ENCODE measurements at places on chromosomes 6 and 20.

- DNase-seq: no peak
These were observed 193.8 kb downstream of the SMOC2 start for GRCh38 chr6:168634541-168635328.

DNA sequence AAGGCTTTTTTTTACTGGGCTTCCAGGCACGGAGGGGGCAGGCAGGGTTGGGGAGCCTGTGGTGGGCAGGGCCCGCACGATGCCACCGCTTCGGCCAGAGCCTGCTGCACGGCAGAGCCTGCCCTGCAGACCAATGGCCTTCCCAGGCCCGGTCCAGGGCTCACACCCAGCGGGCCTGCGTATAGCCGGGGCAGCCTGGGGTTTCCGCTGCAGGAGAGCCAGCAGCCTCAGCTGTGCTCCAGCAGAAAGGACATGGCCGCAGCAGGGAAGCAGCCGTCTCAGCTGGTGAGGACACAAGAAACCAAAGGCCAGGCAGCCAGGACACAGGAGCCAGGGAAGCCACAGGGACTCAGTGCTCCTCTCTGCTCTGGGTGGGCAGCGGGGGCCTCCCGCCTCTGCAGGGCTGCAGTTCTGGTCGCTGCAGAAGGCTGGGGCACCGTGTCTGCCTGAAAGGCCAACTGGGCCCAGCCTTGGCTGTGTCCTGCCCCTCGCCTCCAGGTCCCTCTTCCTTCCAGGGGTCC lies 90.6 kb downstream of the TTLL2 start:
- DNase-seq: no peak

- DNase-seq: no peak
These were observed 237.7 kb downstream of the FOXA2 start for GRCh38 chr20:22346716-22347115.

DNA sequence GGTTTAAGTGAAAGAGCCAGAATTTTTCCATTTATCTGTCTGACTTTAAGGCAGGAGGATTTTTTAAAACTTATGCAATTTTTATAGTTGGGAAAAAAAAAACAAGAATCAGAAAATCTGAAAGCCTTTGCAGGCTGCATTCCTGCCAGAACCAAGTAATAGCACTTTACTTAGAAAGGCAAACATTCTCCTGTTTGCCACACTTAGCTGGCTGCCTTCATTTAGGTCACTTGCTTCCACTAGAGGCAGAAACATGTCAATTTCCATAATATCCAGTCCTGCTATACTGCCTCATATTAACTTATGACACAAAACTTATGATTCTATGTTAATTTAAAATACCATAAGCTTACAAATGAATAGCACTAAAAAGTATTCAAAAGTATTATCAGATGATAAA lies 425.8 kb downstream of the FRK start:
- no peak for DNase-seq

DNA sequence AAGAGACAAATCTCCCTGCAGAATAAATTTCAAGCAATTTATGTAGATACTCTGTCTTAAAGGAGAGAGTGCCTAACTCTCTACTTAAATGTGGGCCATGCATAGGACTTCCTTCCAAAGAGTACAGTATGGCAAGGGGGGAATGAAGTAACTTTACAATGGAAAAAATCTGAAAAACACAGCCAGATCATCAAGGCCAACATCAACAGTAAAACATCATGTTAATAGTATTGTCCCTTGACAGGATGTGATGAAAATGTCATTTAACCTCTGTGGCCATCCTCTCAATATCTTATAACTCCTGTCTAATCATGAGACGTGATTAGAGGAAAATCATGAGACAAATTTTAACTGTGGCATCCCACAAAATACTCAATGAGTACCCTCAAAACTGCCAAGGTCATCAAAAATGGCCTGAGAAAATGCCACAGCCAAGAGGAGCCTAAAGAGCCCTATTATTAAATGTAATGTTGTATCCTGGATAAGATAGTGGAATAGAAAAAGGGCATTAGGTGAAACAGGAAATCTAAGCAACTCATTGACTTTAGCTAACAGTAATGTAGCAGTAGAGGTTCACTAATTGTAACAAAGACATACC lies 47.5 kb downstream of the CNBD2 start:
- DNase-seq: no peak

- no peak for DNase-seq
These were observed 67.5 kb downstream of the MACROD2 start for GRCh38 chr20:14062786-14063185.

GRCh38 chr6:108796875-108797274 lies 51.3 kb upstream of the ARMC2 start:
- no peak for DNase-seq

DNA sequence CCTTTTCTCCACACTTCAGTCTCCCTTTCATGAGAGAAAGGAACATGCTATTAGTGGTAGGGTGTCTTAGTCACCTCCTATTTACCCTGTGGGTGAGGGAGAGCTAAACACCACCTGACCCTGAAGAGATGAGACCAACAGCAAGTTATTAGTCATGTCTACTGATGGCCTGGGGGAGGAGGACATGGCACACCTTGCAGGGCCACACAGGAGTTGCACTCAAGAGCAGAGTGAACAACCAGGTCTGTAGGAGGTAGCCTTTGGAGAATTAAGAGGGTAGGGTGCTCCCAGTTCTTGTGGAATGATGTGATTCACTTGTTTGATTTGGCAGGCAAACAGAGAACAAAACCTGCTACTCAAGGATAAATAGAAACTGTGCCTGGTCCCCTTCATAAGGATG lies 82.7 kb upstream of the FABP7 start:
- DNase-seq: no peak

DNA sequence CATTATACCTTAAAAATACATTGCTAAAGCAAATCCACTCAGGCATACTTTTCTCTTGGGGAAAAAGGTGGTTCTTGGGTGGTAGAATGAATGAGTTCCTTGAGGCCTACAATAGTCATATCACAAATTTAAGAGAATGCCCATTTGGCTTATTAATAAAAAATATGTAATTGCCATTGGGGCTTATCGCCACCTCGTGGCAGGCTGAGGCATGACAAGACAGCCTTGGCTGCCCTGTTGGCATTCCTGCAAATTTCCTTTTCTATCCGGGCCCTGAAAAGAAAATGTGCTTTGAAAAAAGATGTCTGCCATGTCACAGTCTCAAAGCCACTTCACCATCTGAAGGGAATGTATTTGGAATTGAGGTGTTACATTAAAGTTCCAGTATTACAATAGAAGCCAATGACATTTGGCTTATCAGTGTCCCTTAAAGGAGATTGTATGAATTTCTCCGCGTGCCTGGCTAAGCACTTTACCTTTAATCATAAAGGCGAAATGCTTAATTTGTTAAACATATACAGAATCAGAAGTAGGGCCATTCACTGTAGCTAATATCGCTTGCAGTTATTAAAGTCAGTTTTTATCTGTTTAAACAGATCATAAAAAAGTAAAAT lies 188.3 kb upstream of the ZFP64 start:
- DNase-seq: peak; percentile 2

DNA sequence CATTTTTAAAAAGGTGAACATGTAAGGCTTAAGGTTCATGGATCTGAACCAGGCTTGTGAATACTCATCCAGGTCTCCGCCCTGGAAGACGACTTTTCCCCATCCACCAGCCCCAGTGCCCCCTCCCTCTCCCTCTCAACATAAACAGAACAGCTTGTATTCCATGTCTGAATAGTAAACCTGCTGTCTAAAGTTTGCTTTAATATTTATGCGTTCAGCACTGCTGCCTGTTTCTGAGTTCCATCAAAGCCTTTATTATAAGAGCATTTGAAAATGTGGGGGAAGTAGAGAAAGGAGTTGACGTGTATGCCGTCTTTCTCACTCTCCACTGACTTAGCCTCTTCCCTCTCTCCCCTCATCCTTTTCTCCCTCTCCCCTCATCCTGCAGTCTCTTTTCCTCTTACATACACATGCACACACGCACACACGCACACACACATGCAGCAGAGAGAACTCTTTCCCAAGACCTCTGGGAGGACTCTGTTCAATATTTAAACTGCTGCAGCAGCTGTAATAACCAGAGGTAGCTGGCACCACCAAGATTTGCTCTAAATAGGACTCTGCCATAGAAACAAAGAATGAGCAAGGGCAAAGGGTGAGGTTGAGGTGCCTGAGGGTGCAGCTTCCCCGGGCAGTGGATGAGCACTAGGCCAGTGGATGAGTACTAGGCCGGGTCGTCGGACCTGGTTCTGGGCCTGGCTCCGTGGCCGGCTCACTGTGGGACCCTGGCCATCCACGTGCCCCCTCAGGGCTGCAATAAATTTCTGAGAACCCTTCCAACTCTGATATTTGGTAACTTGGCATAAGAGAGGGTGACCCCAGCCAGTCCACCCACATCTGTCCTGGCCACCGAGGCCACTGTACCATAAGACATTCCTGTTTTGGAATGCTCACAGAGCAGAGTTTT lies 35.4 kb upstream of the VSTM2L start:
- DNase-seq: no peak

- DNase-seq: no peak
These were observed 61.7 kb downstream of the BTBD9 start for GRCh38 chr6:38578075-38578474.

DNA sequence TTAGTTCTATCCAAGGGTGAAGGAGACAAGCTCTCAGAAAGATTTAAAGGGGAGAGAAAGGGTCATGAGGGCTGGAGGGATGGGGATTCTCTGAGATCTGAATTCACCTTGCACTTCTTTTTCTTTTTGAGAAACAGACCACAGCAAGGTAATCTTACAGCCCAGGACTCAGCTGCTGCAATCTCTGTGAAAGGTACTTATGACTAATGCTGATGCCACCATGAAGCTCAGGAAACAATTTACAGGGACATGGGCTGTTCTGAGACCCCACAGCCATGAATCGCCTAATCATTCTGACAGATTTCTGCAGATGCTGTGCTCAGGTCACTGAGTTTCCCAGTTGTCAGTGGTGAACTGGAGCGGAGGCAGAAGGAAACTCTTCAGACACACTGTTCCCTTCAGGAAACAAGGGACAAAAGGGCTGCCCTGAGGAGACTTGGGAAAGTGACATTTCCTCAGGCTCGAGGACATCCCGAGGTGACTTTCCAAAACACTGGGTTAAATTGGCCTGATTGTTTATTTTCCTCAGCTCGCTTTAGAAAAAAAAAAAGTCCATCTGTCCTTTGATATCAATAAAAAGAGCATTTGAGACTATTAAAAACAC lies 103.8 kb upstream of the PLCB4 start:
- no peak for DNase-seq

DNA sequence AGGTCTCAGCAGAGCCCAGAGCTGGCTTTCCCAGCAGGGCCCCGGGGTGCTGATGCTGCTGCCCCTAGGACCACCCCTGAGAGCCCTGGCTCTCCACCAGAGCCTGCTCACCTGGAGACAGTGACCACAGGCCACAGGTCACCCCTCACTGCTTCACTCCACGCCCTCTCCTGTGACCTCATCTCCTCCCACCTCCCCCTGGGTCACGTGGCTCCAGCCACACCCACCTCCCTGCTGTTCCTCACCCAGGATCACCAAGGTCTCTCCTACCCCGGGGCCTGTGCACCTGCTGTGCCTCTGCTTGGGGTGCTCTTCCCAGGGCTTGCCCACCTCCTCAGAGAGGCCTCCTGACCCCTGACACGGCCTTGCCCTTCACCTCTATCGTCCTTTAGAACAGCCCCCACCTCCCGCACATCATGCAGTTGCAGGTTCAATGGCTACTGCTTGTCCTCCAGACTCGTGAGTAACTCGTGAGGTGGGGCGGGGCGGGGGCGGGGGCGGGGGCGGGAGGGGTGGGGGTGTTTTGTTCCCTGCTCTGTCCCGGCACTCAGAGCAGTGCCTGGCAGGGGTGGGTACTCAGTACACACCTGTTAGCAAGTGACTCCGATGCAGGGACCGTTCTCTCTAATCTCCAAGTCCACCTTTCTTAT lies 468.0 kb downstream of the PREX1 start:
- DNase-seq: no peak

DNA sequence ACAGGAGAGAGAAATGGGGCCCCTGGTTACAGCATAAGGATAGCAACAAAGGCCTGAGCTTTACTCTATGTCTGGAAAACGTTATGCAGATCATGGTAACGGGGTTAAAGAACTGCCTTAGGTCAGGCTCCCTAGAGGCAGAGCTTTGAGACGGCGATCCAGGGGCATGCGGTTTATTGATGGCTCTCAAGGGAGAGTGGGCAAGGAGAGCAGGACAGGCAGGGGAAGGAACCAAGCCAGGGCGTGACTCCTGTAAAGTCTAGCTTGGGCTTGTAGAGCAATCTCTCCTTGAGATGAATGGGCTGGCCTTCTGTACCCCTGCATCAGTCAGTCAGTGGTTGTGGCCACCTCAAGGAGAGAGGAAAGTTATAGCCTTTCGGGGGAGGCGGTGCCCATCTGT lies 12.5 kb upstream of the FERMT1 start:
- no peak for DNase-seq

GRCh38 chr6:33987531-33988021 lies 158.3 kb downstream of the GRM4 start:
- DNase-seq: no peak

DNA sequence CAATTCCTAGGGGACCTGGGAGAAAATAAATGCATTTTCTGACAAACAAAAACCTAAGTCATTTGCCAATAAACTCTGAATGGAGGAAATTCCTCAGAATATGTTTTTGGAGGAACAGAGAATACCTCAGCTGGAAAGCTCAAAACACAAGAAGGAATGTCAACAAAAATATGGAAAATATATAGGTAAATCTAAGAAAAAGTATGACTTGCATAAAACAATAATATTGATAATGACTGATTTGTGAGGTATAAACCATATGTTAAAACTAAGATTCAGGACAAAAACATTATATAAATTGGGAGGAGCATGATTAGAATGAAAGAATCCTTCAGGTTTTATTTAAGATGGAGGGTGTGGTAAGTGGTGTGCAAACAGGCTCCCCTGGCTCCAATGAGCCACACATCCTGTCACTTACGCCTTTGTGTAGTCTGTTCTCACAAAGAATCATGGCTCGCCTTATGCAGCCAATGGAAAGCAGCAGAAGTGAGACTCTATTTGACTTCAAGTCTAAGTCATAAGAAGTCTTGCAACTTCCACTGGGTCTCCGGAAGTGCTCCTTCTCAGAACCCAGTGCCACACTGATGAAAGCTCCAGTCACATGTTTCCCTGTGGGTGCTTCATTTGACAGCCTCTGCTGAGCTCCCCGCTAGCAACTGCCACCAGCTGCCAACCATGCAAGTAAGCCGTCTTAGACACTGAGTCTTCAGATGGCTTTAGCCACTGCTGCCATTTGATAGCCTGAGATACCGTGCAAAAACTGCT lies 8.1 kb downstream of the CFAP61 start:
- no peak for DNase-seq

GRCh38 chr6:137414599-137414998 lies 79.6 kb downstream of the OLIG3 start:
- DNase-seq: peak; percentile 25

- DNase-seq: no peak
These were observed 52.9 kb upstream of the TAB2 start for GRCh38 chr6:149264629-149265028.

DNA sequence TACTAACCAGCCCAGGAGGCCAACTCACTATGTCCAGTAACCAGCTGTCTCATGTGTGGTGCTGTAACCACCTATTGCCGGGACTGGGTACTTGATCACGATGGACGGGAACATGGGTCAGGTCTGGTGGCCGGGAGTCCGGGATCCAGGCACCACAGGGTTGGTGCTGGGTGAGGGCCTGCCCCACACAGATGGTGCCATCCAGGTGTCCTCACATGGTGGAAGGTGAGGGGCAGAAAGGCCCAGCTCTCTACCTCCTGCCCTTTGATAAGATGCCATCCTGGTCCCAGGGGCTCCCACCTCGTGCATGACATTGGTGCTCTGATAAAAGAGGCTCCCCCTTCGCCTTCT lies 116.3 kb downstream of the TAF4 start:
- DNase-seq: no peak

- no peak for DNase-seq
These were observed 31.5 kb downstream of the SERPINB1 start for GRCh38 chr6:2810092-2810671.
